Neural crest cell (in vitro differentiated cells): ENCODE measurements at places on chromosomes 5 and 9. TPM values are rescaled to one million over a fixed set of nuclear protein-coding genes. Genes with fewer than 3 reads are reported as not detected.

DNA sequence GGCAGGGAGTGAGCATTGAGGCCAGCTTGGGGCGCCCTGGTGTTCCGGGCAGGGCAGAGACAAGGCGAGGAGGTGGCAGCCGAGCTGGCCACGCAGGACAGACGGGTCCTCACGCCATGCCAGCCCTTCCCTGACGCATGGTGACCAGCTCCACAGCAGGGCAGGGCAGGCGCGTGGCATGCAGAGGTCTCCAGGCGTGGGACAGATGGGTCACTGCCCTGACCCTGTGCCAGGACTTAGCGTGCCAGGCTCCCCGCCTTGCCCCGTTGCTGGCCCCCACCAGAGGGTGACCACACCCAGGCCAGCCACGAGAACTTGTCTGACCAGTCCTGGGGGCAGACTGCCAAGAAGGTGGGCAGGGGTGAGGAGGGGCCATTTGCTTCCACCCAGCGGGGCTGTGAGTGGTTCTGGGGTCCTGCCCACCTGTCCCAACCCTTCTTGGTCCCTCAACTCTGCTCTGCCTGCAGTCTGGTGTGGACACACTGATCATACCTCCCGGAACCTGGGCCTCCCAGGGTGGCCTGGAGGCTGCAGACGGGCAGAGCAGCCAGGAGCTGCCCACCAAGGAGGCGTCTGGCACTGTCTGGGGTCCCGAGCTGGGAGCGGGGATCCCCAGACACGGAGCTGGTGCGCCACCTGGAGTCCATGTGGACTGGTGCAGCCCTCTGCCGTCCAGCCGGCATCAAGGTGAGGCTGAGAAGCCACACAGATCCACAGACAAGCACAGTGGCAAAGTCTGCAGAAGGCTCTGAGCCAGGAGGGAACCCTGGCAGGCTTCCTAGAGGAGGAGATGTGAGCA is at the start of gene RNF224:
Gene RNF224, plus strand, starts transcription at position 449 of the 799 bp plus-strand sequence. CDS start 834 bp downstream, outside the sequence.
- no peak within 1 kb of the TSS for H3K27ac ChIP-seq
- H3K4me3 ChIP-seq: peak within 1 kb of the TSS; percentile 82
- no peaks in the 10 kb centered on the region for H3K36me3 ChIP-seq
- H3K4me1 ChIP-seq: peaks cover 4% of the 10 kb centered on the region
- DNase-seq: peak; percentile 81

DNA sequence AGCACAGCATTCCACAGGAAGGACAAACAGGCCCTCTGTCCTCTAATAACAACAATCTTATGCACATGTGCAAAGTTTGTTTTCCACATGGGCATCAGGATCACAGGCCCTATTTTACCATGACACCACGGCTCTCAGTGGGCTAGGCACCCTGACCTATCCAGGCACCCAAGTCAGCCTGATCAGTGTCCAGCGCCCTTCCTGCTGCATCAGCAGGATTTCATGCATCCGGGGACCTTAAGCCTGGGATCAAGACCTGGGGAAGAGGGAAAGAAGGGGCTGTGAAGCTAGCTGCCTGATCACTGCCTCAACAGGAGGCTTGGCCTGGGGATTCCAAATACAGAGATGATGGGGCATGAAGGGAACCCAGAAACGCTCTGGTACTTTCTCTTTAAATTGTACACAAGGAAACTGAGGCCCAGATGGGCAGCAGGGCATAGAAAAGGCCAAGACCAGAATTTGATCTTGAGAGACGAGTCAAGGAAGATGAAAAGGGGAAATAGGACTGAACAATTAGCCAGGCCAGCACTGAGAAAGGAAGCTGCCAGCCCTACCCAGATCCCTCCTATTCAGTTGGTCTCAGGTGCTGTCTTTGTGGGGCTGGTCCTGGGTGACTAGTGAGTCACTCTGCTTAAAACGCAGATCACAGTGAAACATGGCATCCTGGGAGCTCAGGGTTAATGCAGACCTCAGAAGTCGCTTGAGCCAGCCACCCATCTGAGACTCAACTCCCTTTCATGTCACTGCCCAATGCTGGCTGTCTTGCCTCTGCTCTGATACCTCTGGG is 57.9 kb downstream of the SHB start:
- no peaks in the 10 kb centered on the region for H3K36me3 ChIP-seq
- no peaks in the 10 kb centered on the region for H3K27me3 ChIP-seq
- H3K4me3 ChIP-seq: no peak overlapping the region
- no peak overlapping the region for H3K27ac ChIP-seq
- no peak for DNase-seq
- peaks cover 43% of the 10 kb centered on the region for H3K4me1 ChIP-seq

DNA sequence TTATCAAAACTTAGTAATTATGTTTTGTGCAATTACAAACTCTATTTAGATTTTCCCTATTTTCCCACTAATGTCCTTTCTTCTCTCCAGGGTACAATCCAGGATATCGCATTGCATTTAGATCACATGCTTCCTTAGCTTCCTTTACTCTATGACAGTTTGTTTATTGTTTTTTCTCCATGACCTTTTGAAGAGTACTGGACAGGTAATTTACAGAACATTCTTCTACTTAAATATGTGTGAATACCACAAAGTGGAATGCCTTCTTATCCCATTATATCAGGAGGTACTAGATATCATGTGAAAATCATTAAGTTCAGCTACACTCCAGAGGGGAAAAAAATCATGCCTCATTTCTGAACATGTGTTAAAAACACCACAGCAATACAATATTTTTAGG is 776.6 kb upstream of the CDH9 start:
- H3K27ac ChIP-seq: no peak overlapping the region
- no peaks in the 10 kb centered on the region for H3K4me1 ChIP-seq
- no peaks in the 10 kb centered on the region for H3K27me3 ChIP-seq
- DNase-seq: no peak
- no peaks in the 10 kb centered on the region for H3K36me3 ChIP-seq

DNA sequence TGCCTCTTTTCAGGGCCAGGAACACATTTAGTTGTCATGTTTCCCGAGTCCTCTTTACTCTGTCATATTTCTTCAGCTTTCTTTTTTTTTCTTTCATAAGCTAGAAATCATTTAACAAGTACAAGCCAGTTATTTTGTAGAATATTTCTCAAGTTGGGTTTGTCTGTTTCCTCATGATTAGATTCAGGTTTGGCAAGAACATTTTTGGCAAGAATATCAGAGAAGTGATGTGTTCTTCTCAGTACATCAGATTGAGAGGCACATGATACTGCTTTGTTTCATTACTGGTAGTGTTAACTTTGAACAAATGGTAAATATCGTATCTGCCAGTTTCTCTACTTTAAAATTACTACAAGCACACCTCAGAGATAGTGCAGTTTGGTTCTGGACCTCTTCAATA is 45.1 kb downstream of the PCSK5 start:
- no peaks in the 10 kb centered on the region for H3K36me3 ChIP-seq
- no peak overlapping the region for H3K27ac ChIP-seq
- DNase-seq: no peak
- no peaks in the 10 kb centered on the region for H3K27me3 ChIP-seq

GRCh38 chr5:73670731-73671130 is 44.7 kb downstream of the ARHGEF28 start:
- H3K27me3 ChIP-seq: peaks cover 3% of the 10 kb centered on the region
- no peaks in the 10 kb centered on the region for H3K36me3 ChIP-seq
- DNase-seq: no peak
- H3K27ac ChIP-seq: no peak overlapping the region

GRCh38 chr5:43642428-43642827 is 39.4 kb downstream of the NNT start:
- no peak for DNase-seq
- H3K36me3 ChIP-seq: no peaks in the 10 kb centered on the region
- H3K27me3 ChIP-seq: no peaks in the 10 kb centered on the region
- no peak overlapping the region for H3K27ac ChIP-seq

- H3K36me3 ChIP-seq: no peaks in the 10 kb centered on the region
- no peak overlapping the region for H3K4me3 ChIP-seq
- H3K27me3 ChIP-seq: no peaks in the 10 kb centered on the region
- H3K4me1 ChIP-seq: peaks cover 9% of the 10 kb centered on the region
- peak overlapping the region; percentile 31 for H3K27ac ChIP-seq
- no peak for DNase-seq
Observed at GRCh38 chr5:100828071-100828897, 74.8 kb downstream of the ST8SIA4 start.

Gene INSL6
- not detected in 2 replicates for total RNA-seq
